ENCODE measurements at places on chromosomes 3 and 15.

DNA sequence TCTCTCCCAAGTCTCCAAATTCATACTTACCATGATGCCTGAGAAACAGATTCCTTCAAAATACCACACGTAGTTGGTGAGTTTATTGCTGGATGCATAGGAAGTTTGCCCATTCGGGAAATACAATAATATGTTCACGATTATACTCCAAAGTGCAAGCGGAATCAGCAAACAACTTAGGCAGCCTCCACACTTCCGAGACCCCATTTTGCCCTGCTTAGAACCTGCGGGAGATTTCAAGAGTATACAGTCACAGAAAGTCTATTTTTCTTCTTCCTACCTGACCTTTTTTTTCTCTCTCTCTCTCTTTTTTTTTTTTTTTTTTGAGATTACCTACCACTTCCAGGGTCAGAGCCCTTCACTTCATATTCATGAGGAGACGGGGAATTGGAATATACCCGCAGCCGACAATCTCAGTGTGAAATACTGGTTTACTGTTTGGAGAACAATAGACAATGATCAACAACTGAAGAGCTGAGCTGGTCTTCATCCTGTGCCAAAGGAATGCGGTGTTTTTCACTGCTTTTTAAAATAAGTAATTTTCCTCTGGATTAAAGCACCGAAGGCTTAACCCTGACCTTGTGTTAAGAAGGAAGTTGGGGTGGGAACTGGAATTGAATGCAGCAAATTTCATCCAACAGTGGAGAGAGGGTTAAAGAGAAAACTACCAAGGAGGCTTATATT is at the start of gene TM4SF18:
TM4SF18 (minus strand) TSS at position 461 of the 684 bp plus-strand sequence; CDS start at position 207, 254 bp downstream.
- no peak for DNase-seq

DNA sequence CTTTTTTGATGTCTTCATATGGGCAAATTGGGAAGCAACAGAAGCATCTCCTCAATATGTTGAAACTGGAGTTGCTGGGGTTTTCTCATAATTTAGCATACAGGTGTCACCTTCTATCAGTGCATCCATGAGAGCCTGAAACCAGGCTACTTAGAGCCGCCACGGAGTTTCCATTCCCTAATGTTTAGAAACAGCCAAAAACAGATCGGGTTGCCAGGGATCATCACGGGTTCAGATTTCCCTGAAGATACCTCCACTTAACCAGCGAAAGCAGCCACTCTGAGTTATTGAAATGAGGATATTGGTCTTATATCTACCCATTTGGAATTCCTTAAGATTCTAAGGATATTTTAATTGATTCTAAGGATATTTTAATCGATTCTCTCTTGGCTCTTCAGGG is 14.5 kb downstream of the TERB2 start:
- DNase-seq = no peak

DNA sequence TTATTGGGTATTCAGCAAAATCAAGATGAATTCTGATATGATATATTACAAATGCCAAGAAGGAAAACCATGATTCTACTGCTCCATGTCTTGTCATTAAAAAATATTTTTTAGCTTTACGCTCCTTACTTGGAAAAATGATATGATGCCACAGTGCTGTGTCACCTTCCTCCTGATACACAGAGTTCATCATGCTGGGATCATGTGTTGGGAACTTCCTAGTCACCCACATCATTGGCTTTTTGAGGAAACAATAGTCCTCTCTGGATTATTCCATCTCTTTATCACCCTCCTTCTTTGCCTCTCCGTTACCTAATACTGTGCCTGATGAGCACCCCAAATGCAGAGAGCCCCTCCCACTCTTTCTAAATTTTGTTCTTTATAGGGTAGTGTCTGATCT is 94.3 kb upstream of the PFN2 start:
- DNase-seq = no peak

GRCh38 chr3:126126286-126126685 is 42.4 kb upstream of the SLC41A3 start:
- DNase-seq = no peak

DNA sequence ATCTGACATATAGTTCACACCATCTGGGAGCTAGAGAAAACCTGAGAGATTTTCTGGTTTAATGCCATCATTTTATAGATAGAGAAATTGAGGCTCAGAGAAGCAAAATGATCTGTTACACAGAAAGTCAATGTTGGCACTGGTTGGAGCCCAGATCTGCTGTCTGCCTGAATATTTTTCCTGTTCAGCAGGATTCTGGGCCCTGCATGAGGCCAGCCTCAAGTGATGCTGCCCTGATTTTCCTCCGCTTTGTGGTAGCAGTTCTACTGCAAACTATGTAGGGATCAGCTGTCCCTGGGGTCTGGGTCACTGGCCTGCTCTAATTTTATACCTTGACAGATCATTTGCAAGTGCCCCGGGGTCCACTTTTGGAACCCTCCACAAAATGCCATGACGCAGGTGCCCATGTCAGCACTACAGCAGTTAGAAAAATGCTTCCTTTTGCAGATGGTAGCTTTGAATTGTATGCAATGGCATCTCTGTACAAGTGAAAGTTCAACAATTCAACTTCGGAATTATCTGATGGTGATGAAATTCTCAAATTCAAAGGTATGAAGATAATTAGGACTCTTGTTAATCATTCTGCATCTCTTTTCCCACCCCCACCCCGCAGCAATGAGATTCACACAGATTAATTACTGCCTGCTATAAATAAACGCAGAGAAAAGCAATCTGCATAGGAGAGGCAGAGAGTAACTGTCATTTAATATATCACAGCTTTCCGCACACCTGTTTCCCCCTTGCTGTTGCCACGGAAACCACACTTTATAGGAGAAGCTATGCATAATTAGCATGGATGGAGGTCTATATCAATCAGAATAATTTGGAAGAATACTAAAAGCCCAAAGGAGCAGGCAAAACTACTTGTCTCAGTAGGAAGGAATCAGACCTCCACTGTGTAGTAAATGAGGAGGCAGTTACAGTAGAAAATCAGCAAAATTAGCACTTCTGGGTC is 222.6 kb downstream of the PDCD6IP start:
- no peak for DNase-seq

- DNase-seq = no peak
Observed at GRCh38 chr15:59300618-59301139, 72.0 kb downstream of the MYO1E start.

- no peak for DNase-seq
Observed at GRCh38 chr15:41690636-41691035, 30.4 kb downstream of the MGA start.

- no peak for DNase-seq
Observed at GRCh38 chr3:178480795-178481194, 55.4 kb upstream of the KCNMB2 start.

GRCh38 chr3:191119415-191120295 is 79.4 kb upstream of the OSTN start:
- no peak for DNase-seq

DNA sequence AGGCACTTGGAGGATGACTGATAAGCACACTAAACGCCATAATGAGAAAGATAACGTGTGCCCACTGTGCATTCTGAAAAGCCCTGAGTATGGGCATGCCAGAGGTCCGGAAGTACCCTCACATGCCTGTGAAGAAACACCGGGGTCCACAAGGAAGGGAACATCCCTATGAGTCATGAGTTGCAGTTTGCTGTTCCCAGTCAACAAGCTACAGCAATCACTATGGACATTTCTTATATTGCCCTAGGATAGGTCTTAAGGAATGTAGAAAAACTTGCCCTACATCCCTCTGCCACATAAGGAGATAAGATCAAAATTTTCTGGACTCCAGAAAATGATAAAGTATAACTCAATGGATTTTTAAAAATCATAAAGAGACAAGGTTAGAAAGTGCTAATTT is 9.9 kb downstream of the MB21D2 start:
- DNase-seq = no peak

DNA sequence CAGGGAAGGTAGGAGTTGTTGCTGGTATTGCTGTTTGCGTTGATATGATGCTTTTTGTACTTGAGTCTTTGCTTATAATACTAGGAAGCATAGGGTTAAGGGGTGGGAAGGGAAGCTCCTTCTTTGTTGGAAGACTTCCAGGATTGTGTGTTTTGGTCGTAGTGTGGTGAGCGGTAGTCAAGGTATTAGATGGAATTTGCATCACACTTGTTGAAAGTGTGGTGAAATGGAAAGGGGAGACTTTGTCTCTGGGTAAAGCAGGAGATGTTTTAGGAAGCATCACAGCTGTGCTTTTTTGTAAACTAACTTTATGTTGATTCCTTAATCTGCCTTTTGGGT is 14.9 kb downstream of the IGSF10 start:
- DNase-seq = no peak

DNA sequence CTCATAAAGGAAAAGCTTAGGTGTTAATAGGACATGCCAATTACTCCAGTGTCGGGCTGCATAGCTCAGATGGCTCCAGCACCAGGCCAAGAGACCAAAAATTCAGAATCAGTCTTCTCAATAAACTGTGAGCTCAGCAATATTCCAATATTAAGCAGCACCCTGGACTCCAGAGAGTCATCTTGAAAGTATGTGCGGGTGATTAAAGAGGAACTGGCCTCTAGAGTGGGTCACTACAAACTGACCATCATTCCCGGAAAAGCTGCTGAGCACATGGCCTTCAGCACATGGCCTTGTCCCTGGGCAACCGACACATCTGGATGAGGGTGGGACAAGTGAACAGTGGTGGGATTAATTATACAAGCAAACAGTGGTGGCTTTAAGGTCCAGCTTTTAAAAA is 59.0 kb downstream of the MAGI1 start:
- no peak for DNase-seq

DNA sequence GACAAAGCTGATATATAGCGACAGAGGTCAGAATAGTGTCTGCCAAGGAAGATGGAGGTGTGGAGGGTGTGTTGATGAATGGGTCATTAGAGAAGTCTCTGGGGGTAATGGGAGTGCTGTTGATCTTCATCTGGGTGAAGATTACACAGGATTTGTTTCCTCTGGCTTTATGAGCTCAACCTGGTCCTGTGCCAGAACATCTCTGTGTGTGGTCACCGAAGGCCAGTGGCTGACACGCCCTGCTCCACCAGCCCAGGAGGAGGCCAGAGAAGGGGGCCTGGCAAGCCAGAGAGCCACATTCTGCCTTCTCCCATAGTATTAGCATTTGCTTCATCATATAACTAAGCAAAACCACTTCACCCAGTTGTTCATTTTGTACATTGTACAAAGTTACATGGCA is 121.1 kb downstream of the ZNF621 start:
- no peak for DNase-seq

DNA sequence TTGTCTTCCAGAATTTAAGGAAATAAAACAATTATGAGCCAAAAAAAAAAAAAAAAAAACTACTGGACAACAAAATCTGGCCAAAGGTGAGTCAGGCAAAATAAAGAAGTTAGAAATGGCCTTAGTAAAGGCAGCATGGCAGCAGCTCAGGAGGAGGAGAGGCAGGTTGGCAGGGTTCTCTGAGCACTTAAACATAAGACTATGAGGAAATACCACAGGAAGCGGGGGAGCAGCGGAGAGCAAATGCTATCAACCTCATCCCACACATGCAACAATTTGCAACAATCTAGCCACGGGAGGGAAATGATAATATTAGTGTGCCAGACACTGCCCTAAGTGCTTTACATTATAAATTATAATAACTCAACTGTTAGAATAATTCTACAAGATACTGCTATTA is 247.3 kb upstream of the NSMCE3 start:
- no peak for DNase-seq

GRCh38 chr3:14445773-14446172 is 43.4 kb downstream of the SLC6A6 start:
- no peak for DNase-seq

GRCh38 chr3:68996356-68996995 is 17.0 kb downstream of the EOGT start:
- no peak for DNase-seq
